ENCODE measurements at places on chromosomes 2 and 18.

- DNase-seq = no peak
Observed at GRCh38 chr2:24085200-24085489, 511 bp upstream of the TP53I3 start.

DNA sequence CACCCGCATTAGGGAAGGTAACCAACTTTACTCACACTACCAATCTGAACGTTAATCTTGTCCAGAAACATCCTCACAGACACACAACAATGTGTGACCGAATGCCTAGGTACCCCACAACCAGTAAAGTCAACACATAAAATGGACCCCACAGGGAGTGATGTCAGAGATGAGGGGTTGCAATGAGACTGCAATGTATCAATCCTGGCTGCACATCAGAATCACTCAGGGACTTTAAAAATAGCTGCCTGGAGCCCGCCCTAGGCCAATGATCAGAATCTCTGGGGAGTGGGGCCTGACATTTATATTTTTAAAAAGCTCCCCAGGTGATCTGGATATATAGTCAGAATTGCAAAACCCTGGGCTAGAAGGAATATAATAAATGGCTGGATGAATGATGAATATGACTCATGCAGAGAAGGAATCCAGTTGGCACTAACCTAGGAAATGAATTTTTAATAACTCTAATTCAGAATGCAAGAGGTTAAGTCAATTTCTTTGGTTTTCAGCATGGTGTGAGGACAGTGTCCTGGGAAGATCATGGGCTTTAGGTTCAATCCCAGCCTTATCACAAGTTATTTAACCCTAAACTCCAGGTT lies 92.8 kb downstream of the COLEC12 start:
- DNase-seq = no peak

GRCh38 chr2:24456599-24457556 lies 34.2 kb upstream of the NCOA1 start:
- no peak for DNase-seq

- no peak for DNase-seq
Observed at GRCh38 chr2:184137955-184138354, 460.4 kb upstream of the ZNF804A start.

DNA sequence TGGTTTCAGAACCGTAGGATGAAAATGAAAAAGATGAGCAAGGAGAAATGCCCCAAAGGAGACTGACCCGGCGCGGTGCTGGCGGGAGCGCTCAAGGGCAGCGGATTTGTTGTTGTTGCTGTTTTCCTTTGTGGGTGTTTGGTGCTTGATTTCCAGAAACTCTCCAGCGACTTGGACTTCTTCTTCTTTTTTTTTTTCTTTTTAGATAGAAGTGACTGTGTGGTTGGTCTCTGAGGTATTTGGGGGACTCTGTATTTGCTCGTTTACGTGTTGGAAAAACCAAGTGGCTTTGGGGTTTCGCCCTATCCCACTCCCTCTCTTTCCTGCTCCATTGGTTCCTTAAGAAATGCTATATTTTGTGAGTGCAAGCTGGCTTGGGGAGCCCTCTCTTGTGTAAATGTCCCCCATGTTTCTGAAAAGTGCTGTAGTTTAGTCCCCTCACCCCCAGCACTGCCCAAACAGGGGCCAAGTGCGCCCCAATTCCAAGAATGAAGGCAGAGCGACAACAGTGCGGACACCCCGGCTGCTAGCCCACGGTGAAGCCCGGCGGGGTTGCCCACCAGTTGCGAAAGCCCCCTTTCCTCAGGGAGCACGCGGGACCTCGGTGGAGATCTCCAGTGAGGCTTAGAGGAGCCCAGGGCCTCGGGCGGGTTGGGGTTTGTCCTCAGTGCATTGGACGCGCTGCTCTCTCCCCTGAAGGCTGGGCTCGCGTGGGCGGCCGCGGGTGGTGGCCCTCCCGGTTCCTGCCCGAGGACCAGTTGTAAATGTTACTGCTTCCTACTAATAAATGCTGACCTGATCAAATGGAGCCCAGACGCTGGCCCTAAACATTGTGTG lies 1.8 kb downstream of the HOXD9 start:
- no peak for DNase-seq

- DNase-seq = no peak
Observed at GRCh38 chr2:152825834-152826233, 107.4 kb downstream of the ARL6IP6 start.

Data from left forelimb (tissue), 1 donor.